ENCODE measurements at places on chromosomes 1 and 21.

- no peak for DNase-seq
Observed at GRCh38 chr1:18230840-18231239, 123.2 kb downstream of the IGSF21 start.

DNA sequence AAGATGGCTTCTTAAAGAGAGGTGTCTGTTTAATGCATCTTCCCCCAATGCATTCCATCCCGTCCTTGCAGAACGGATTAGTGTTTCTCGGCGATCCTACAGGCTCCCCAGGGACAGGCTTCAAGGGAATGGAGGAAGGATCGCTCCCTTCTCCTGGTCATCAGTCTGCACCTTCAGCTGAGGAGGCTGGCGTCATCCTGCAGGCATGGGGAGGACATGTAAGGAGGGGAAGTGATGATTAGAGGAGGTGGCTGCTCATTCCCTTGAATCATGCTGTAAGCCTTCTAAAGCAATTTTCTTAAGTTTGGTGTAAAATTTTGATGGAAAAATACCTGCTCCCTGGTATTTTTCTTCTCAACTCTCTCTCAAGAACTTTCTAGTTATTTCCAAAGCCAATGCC lies 603.6 kb downstream of the NPHP4 start:
- no peak for DNase-seq

- no peak for DNase-seq
Observed at GRCh38 chr1:162369571-162369970, 7.1 kb downstream of the SPATA46 start.

DNA sequence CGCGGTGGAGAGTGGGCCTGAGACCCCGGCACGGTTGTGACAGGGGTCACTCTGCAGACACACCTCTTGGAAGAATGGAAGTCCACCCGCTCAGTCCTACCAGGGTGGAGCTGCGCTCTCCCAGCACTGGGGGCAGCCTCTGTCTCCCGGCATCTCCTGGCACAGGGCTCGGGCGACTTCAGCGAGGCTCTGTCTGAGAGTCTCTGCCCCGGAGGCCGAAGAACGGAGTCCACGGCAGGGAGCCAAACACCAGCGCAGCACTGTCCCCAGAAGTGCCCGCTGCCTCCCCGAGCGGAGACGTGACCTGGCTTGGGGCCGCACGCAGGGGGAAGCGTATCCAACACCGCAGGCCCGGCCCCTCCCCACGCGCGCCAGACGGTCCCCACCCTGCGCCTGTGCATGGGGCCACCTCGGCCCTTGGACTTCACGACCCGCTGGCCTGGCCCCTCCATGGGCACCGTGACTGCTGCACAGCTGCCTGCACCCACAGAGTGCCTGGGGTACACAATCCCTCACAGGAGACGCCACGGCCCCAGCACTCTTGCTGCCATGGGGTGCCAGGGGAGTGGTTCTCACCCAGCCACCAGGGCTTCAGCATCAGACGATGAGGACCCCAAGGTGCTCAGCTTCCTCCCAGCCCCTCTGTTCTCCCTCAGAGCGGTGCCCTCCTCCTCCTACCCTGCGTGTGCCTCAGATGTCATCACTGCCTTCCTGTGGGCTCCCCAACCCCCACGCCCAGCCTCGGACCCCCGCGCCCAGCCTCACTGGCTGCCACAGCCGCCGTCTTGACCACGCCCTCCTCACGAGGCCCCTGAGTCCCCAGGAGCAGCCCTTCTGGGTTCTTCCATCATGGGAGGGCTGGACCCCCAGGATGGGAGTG lies 14.9 kb upstream of the RNF223 start:
- no peak for DNase-seq

GRCh38 chr1:32743380-32744070 lies 41.0 kb upstream of the SYNC start:
- DNase-seq, result no peak

GRCh38 chr1:229237320-229237719 lies 33.6 kb upstream of the RAB4A start:
- no peak for DNase-seq

DNA sequence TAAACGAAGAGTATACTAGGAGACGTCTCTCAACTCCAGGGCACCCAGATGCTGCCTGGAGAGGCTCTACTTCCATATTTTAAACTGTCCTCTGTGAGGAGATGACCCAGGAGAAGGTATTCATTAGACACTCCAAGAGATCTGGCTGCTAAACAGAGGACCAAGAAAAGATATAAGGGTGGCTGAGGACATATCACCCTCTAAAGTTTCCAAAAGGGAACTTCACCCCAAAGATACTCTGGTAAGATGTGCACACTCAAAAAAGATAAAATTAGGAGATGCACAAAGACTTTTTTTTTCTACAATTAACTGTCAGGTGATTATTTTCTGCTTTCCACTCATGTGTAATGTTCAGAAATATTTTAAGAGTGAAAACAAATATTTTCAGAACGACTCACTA lies 1.4 kb downstream of the ZNF670 start:
- no peak for DNase-seq
